ENCODE measurements at places on chromosomes 2 and 18.

DNA sequence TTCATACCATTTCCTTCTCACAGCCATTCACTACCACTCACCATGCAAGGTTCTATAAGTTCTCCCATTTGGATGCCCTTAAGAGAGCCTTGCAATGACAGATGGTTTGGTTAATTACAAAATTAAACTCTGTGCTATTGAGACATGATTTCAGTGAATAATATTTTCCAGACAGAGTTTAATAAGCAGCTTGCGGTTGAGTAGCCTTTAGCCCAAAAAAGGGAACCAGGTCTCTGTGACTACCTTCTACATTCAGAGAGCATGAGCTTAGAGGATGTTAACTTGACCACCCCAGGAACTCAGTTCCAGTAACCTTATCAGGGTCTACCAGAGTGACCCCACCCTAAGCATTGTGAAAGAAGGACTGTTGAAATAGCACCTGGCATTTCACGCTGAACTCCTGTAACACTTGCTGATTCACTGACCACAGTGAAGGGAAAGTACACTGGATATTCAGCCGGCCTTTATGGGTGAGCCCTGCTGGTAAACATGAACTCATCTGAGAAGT, 1173.1 kb upstream of the ZEB2 start:
- no peak for DNase-seq

DNA sequence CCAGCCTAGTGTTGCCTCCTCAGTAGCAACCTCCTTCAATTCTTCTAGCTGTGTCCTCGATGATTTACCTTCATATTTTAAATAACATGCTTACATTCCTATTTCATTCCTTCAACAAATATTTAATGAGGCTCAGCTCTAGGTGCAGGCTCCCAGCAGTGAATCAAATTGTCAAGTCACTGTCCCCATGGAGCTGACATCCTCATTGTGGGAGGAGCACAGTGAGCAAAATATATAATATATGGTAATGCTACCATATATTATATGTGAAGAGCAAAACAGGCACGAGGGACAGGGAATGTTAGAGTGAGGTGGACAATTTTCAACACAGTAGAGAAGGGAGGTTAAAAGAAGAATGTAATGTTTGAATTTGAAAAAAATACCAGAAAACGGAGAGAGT, 869.1 kb downstream of the SLC4A3 start:
- DNase-seq, result no peak

GRCh38 chr2:48107326-48107925, 201.1 kb upstream of the FBXO11 start:
- DNase-seq, result no peak

- DNase-seq, result no peak
Measured at GRCh38 chr2:15747603-15748471, 156.2 kb downstream of the DDX1 start.

Measured in stimulated activated CD8-positive, alpha-beta memory T cell treated with anti-CD3 and anti-CD28 coated beads, Interleukin-12 subunit alpha, Interleukin-12 subunit beta, amount 100 ng/mL, for 4 hours (primary cell).